ENCODE measurements at places on chromosomes 3 and 15.

DNA sequence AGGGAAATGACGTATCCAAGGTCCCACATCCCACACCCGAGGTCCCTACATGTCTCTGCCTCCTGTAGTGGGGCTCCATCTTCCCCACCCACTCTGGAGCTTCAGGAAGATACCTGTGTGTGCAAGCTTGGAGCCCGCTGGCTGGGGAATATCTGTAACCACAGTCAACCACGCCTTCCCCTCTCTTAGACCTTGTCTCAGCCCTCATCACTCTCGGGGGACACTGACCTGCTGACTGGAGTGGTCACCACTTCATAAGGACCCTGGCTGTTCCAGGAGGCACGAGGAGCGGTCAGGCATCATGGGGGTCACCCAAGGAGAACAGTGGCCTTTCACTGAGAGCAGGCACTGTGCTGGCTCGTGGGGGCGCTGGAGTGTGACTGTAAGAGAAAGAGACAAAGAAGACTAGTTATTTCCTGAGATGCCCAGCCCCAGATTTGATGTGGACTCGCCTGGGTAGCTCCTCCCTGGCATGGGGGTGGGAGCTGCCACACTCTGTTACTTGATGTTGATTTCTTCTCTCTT is 48.6 kb downstream of the CTXND1 start:
- DNase-seq: no peak

DNA sequence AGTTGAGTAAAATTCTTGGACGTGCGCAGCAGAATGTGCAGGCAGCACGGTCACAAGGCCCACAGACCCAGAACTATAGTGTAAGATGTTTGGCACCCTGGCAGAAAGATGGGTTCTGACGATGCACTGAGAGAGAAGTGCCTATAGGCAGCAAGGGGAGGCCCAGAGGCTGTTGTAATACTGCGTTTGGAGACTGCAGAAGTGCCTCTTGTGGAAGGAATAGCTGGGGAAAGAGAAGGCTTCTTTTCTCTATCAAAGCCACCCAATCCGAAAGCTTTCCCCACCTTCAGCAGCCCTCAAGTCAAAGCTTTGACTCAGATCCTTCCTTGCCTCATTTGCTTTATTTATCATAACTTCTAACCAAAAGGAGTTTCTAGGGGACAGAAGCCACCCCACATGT is 5.2 kb upstream of the SIN3A start:
- no peak for DNase-seq

DNA sequence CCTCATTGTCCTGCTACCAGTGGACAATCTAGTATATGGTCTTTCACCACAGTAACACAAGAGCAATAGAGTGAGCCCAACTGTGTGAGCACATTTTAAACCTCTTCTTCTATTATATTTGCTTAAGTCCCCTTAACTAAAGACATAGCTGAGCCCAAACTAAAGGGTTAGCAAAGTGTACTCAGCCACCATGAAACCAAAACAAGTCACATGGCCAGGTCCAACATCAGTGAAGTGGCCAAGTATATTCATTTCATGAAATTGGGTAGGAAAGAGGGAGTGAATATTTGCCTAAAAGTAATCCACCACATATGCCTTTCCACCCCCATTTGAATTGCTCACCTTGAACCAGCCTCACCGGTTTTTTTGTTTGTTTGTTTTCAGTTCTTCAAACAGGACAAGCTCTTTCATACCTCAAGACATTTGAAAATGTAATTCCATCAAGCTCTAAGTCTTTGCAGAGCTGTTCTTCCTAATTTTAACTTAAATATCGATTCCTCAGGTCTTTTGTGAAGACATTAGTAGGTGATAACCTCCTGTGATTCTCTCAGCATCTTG is 327.0 kb upstream of the SEMA6D start:
- DNase-seq: no peak

- DNase-seq: no peak
Measured at GRCh38 chr15:42060797-42061196, 33.6 kb downstream of the PLA2G4D start.

DNA sequence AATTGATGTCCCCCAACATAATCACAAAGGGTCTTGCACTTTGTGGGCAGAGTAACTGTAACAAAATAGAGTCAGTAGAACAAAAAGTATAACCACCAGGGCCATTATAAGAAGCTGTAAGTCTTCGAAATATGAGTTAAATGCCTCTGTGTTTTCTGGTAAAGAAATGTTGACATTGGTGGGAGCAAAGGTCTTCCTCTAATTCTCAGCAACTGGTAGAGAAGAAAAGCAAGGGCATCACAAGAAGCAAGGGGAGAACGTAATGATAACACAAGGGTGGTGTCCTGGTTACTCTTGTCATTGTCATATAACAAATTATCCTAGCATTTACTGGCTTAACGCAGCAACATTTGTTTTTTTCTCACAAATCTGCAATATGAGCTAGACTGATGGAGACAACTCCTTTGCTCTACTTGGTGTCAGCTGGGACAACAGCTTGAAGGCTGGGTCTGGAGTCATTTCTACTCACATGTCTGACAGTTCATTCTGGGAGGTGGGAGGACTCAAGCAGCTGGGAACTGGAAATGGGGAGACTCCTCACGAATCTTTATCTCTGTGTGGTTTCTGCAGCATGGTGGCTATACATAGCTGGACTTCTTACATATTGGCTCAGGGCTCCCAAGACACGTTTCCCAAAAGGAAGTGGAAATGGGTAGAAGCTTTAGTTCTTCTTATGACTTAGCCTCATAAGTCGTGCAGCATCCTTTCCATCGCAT is 20.2 kb downstream of the DNAJB11 start:
- no peak for DNase-seq

- DNase-seq: no peak
Measured at GRCh38 chr15:31024979-31025378, 33.6 kb upstream of the MTMR10 start.

GRCh38 chr3:126345641-126346460 is 11.4 kb downstream of the KLF15 start:
- DNase-seq: no peak

DNA sequence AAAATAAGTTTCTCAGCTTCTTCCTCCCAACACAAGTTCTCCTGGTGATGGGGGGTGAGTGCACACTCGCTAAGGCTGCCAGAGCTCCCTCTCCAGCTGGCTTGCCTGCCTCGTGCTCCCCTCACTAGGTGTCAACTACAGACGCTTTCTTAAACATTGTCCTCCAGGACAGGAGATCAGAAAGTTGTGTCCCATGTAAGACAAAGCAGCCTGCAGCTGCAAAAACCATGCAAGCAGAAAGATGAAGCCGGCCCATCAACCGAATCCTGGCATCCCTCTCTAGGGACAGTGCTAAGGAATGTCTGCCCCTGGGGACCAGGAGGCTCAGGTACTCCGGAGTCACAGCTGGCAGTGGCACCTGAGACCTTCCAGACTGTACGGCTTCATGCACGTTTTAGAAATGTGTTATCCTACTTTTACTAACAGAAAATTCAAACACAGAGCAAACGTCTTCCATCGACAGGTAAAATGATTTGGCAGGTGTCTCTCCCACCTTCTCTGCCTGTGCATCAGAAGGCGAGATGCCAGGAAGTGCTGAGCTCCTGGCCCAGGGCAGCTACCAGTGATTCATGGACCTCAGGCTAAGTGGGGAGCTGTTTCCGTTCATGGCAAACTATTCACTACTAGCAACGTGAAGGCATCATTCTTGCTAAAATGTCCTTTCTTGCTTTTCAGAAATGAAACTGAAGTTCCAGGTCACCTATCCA is 246.1 kb downstream of the ADAMTS17 start:
- DNase-seq: no peak

DNA sequence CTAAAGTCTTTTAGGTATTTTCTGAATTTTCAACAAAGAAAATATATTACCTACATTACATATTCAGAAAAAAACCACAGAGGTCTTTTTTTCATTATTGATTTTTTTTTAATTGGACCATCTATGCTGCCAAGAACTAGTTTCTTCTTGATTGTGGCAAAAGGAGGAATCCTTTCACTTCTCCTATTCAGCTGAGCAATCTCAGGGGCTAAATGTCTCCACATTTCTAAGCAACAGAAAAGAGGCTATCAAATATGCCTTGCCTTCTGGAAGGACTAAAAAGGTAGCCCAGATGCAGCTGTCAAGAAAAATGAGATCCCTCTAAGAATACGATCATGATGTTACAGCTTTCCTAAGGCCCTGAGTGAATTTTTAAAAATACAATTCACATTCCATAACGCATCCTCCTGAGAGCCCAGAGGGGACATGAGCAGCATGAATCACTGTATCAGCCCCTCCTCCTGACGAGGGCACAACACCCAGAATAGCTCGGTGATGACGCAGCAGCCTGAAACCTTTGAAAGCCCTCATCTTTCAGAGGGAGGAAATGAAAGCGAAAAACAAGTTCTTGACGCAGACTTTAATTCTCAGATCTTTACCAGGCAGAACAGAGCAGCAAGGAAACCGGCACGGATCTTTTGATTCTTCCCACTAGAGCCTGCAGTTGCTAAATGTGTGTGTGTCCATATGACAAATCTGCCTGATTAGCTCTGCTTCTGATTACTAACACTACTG is 24.6 kb downstream of the RUBCN start:
- peak; percentile 61 for DNase-seq

DNA sequence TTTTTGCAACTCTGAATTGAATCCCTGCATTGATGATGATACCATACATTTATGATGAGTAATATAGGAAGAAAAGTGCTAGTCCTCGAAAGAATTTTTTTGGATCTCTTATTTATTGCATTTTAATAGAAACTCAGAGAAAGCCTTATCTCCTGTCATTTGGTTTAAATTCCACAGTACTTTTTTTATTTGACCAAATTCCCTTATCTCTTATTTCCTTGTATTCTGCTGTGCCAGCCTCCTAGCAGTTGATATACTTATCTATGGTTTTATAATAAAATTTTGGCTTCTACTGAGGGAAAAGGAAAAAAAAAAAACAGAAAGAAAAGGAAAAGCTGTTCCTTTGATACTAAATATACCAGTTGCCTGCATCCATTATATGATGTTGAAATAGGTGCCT is 535.1 kb upstream of the NR2F2 start:
- DNase-seq: no peak

DNA sequence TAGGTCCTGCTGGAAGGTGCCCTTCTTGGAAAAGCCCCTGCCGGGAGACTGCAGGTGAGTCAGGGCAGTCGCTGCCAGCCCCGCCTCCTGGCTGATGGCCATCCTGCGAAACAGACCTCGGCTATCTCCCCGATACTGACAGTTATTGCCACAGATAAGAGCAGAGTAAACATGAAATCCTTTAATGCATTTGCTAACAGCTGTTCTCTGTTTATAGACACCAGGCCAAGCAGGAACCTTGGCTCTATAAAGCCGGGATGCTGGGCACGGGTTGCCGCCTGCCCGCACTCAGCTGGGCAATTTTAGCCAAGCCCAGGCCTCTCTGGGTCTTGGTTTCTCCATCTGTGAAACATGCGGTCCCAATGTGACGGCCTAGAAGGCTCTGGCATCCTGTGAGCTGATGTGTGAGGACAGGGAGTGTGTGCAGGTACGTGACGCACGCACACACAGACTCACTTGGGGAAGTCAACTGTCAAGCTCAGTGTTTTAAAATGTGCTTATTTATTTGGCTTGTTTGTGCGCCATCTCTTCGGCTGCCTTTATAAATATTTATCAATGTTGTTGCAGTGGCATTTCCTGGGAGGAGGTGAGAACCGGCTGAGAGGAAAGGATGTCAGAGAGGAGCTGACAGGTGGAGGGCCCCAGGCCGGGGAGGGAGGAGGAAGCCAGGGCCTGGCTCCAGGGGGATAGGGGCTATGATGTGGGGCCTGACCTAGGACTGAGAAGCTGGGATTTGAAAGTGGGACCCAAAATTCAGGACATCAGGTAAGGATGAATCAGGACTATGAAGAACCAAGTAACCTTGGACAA is 50.8 kb upstream of the PRR23E start:
- no peak for DNase-seq

DNA sequence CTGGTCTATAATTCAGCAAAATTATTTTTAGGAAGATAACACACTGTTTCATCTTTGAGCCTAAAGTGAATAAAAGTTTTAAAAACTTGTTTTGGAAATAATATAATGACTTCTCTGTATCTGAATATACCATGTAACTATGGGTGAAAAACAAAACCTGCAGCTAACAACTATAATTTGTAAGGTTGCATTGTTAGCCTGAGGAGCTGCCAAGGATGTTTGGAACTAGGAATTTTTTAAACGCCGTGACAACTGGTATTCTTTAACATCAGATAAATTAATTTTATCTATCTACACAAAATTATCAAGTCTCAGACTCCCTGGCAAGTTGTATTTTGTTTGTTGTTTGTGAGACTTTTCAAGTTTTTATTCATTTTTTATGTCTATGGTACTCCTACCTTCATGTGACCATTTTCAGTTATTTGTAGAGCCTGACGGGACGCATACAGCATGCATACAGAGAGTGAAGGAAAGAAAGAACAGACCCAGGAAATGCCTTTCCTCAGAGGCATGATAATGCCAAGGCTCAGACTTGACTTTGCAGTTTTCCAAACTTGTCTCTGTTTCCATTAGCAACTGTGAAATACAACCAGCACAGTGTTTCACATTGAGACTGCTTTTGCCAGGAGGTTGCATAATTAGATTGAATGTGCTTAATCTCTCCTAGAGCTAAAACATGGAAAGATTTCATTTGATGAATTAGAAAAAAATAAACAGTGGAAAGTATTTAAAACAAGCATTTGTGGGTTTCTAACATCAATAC is 60.8 kb upstream of the ARHGEF26 start:
- DNase-seq: peak; percentile 43

GRCh38 chr3:139248593-139249255 is 95.1 kb upstream of the MRPS22 start:
- no peak for DNase-seq

DNA sequence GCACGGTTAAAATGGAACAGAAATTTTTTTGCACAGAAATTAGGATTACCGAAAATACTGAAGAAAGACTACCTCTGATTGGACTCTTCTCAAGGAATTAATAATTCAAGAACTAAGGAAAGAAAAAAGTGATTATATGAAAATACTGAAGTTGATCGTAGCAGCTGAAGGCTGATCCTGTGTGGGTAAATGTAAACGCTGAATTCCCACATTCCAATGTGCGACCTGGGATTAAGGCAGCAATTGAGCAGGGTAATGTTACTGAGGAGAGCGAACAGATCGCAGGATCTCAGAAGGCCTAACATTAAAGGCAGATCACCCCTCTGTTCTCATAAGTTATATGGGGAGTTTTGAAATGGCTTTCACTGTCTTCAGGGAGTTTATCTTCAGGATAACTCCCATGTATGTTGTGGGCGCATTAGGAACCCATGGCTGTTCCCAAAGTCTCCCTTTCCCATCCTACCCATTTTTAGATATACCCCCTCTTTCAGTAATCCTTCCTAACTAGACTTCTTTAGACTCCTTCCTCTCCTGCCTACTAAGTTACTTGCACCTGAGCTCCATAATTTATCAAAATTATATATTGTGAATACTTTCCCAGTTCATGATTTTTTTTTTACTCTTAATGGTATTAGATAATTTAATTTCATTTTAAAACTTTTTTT is 1.0 kb upstream of the UBL7 start:
- DNase-seq: no peak

- DNase-seq: no peak
Measured at GRCh38 chr3:36212251-36212650, 168.1 kb upstream of the STAC start.

GRCh38 chr3:156997351-156997750 is 162.6 kb downstream of the CCNL1 start:
- no peak for DNase-seq
